ENCODE measurements at places on chromosomes 11 and 22.

GRCh38 chr11:132346558-132347148, 976.2 kb downstream of the NTM start:
- no peak for DNase-seq

DNA sequence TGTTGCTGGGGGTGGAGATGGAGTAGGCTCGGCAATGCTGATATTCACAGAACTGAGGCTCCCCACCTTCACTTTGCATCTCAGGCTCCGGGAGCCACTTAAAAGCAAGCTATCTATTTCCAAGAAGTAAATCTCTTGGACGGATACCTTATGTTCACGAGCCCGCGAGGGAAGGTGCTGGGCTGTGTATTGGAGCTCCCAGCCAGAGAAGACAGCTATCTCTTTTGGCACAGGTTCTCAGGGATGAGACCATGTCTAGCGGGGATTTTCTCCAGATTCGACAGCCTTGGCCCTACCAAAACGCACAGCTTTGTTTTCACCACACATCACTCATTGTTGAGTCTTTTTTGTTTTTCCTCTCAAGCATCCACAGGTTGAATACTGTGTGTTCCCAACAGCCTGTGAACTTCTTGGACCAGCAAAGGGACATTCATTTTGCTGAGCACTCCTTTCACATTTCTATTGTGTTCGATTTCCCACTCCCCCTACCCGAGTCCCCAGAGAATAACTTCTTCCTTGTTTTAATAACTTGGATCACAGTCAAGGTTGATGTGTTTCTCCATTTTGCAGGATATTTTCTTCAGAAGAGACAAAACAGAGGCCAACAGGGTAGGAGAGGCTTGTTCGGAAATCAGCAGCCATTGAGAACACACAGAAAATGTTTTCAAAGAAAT, 23.3 kb downstream of the WT1 start:
- no peak for DNase-seq

GRCh38 chr11:21385669-21386440, 716.5 kb downstream of the NELL1 start:
- DNase-seq = no peak

GRCh38 chr11:127074151-127074761, 73.7 kb upstream of the KIRREL3 start:
- DNase-seq = no peak

GRCh38 chr11:88307749-88308425, 29.6 kb downstream of the CTSC start:
- DNase-seq = no peak

- DNase-seq = no peak
Measured at GRCh38 chr11:76617553-76618265, 52.8 kb downstream of the LRRC32 start.

DNA sequence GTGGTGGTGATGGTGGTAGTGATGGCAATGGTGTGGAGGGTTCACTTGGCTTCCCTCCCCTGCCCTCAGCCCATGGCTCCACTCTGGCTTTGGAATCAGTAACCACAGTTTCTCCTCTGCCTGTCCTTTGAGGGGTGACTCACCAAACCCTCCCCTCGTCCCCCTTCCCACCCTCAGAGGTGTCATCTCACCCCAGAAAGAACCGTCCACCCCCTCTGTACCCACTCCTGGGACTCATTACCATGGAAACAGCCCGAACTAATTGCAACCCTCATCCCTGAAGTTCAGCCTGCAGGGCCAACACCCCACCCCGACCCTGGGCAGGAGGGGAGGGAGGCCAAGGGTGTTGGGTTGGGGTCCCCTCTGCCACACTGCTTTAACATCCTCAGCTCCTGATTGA, 26.6 kb downstream of the PHLDB1 start:
- DNase-seq = no peak

DNA sequence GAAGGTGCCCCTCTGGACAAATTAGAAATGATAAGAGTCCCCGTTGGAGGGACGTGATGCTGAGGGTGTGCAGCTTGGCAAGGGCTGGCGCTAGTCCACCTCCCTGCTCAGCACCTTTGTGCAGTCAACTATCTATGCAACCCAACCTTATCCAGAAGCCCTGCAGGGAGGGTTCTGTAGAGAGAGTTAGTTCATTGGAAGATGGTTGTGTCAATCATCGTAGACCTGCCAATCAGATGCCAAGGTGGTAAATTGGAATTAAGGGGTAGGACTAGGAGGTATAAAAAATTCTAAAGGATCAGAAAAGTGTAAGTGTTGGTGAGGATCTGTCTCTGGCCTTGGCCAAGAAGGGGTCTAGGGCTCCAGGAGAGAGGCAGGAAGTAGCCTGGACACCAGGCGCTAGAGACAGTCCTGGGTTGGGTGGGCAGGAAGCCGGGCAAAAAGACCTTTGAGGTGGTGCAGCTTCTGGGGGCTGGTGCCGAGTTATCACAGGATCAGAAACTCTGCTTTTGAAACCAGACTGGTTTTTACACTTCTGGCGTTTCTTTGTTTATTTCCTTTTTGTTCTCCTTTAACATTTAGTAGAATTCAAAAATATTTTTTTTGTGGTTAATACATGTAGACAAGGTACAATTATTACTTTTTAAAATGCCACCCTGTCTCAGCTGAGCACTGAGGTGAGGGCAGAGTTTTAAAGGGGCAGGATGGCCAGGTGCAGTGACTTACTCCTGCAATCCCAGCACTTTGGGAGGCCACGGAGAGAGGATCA, 1.6 kb downstream of the C1QTNF6 start:
- DNase-seq = no peak

- DNase-seq = no peak
Measured at GRCh38 chr22:35739931-35740380, 22.3 kb downstream of the APOL5 start.

GRCh38 chr11:8988329-8989234, 15.2 kb downstream of the NRIP3 start:
- DNase-seq = no peak

DNA sequence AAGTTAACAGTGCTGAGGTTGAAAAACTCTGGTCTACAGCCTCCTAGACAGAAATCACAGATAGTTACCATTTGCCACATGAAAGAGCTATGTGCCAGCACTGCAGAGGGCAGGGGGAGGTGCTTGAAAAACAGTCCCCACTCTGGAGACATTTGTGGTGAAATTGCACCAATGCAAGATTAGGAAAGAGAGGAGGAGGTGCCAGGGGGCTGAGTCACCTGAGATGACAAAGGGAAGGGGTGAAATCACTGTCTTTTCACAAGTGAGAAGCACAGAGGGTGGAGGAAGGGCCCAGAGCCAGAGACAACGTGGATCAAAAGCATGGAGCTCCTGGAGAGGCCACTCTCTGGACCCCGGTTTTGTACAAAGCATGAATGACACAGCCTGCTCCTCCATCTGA, 196.3 kb downstream of the BUD13 start:
- DNase-seq = no peak

GRCh38 chr22:18975434-18976196, 39.5 kb upstream of the PRODH start:
- no peak for DNase-seq

DNA sequence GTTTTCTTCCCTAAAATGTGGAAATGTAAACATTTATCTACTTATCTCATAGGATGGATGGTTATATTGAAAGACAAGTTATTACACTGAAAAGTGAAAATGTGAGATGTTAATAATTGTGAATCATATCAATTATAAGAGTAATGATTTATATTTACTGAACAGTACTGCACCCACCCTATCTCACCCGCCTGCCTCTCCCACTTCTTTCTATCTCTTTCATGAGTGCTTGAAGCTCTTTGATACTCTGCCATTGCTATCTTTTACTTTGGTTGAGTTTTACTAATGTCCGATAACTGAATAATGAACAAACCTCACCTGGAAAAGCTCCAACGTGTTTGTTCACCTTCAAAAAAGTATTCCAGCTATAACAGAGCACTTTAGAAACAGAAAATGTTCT, 263.0 kb upstream of the UBASH3B start:
- no peak for DNase-seq

GRCh38 chr11:85643191-85643614, 4.6 kb upstream of the TMEM126A start:
- DNase-seq = no peak

DNA sequence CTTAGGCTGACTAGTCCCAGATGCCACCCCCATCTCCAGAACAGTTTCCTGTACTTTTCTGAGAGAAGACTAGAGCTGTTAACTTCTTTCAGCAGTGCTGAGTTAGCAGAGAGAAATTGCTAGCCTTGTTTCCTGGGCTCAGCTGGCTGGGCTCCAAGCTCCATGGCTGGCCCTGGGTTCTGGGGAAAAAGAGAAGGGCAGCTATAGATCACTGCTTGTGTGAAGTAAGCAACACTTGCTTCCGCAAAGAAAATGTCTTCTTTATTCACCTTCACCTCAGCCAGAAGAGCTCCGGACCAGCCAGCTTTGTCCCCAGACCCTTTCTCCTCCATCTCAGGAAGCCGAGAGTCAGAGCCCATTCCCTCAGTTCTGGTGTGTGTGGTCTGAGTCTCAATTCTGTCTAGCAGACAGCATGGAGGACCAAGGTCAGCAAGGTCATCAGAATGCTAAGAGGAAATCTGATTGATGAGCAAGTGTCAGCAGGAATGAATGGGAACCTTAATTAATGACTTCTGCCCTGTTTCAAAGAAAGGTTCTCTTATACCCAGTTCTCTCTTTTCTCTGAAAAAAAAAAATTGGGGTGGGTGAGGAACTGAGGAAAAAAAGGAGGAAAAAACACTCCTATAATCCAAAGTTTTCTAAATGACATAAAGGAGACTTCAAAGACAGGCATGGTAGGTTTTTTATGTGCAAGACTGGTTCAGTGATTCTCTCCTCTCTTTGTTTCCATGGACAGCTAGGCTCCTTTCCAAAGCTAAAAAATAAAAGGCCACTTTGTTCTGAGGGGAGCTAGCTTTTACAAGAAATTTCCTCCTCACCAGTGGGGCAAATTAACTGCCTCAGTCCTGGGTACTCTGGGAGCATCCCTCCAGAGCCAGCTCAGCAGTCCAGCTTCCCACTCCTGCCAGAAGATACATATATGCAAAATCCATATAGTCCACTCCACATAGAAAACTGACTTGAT, 63.6 kb upstream of the FAM181B start:
- DNase-seq = no peak

- DNase-seq = no peak
Measured at GRCh38 chr11:36392196-36392595, 96.1 kb downstream of the PRR5L start.

DNA sequence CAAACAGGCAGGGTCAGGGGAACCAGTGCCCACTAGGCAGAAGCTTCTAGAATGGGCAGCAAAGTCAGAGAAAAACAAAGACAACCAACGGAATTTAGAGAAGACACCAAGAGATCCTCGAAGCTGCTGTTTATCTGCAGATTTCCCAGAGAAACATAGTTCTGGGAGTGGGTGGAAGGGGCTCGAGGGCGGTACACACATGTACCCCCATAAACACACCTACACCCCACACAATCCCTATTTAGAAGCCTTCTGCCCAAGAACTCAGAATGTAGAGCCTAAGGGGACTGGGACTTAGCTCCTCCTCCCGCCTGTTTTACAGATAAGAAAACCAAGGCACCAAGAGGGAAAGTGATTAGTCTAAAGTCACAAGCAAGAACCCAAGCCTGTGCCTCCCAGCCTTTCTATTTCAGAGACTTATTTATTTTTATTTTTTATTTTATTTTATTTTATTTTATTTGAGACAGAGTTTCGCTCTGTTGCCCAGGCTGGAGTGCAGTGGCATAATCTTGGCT, 6.4 kb downstream of the NPTXR start:
- no peak for DNase-seq

GRCh38 chr22:43823353-43823908, 11.3 kb upstream of the EFCAB6 start:
- DNase-seq = no peak

DNA sequence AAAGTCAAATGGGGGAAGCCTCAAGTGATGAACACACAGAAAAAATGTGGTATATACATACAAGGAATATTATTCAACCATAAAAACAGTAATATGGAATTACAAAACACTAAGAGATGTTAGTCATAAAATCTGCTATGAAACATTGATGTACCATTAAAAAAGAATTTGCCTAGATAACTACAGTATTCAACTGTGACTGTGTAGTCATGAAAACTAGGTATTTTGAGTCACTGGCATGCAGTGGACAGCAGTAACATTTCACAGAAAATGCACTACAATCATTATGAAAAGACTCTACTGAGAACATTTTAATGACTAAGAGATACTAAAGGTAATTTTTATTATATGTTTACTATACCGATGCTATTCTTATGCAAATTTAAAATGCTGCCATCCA, 11.7 kb downstream of the ZNF195 start:
- no peak for DNase-seq

GRCh38 chr11:32068134-32068870, 22.6 kb upstream of the RCN1 start:
- DNase-seq = no peak

DNA sequence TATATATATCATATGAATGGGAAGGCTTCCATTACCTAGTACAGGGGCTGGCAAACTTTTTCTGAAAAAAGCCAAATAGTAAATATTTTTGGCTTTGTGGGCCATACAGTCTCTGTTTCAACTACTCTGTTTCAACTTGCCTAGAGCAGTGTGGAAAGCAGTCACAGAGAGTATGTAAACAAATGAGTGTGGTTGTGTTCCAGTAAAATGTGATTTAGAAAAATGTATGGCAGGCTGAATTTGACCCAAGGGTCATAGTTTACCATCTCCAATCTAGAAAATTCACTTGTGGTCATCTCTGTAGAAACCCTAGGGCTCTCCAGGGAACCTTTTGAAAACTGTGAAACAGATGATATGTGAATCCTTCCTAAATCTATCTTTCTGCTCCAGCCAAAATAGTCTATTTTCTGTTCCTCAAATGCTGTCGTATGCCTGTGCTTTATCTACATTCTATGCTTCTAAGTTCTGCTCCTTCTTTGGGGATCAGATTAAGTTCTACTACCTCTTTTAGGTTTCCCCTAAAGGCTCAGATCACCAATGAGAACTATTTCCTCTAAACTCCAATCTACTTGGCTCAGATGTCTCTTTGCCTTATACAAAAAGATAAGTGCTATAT, 356.2 kb downstream of the METTL15 start:
- no peak for DNase-seq

GRCh38 chr22:24894998-24895397, 51.5 kb downstream of the LHFPL7 start:
- DNase-seq = no peak
